Stimulated activated CD8-positive, alpha-beta memory T cell treated with anti-CD3 and anti-CD28 coated beads, Interleukin-4, amount 100 ng/mL, for 48 hours (primary cell): ENCODE measurements at places on chromosomes 3 and 15.

DNA sequence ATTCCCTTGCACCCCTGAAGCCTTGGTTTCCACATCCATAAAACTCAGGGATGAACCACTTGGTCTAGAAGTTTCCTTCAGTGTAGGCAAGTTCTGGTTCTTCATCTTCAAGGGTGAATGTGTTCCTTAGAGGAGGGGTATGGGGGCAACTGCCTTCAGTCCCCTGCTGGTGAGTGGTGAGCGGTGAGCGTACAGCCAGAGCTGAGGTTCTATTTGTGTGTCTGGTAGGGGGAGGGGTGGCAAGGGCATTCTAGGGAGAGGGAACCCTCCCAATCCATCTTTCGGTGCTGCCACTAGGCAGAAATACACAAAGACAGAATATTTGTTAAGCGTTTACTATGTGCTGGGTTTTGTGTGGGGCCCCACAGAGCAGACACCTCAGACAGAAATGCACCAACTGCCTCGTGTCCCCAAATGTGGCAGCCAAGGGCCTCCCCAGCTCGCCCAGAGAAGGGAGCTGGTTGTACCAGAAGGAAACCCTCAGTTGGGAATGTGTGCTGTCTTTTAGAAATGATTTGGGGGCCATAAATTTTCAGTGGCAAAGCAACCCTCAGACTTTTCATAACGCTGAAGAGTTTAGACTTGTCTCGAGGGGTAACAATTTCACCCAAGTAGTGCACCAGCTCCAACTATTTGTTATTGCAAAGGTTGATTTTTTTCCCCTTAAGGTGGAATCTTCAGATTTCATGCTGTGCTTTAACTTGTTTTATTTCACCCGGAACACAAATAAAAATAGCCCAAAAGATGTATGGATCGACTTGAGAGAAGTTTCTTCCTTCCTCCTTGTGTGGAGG is 137.6 kb downstream of the FBLN2 start:
- no peak for DNase-seq

GRCh38 chr15:82139823-82140268 is 94.0 kb upstream of the MEX3B start:
- no peak for DNase-seq

GRCh38 chr3:128285967-128286321 is 132.7 kb downstream of the EEFSEC start:
- no peak for DNase-seq

DNA sequence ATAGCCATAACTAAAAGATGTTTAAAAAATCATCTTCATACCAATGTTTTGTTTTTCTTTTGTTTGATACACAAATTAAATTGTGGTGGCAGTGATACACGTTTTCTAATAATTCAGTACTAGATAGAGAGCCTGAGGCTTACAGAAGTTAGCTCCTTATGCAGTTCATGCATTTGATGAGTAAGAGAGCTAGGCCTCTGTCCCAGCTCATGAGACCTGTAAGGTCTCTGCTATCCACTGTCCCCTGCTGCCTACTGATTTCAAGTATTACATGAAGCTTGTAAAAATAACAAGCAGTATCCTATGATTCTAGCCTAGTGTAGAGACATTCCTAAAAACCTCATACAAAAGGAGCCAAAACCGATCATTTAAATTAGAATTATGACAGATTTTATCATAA is 144.5 kb downstream of the MBNL1 start:
- no peak for DNase-seq

DNA sequence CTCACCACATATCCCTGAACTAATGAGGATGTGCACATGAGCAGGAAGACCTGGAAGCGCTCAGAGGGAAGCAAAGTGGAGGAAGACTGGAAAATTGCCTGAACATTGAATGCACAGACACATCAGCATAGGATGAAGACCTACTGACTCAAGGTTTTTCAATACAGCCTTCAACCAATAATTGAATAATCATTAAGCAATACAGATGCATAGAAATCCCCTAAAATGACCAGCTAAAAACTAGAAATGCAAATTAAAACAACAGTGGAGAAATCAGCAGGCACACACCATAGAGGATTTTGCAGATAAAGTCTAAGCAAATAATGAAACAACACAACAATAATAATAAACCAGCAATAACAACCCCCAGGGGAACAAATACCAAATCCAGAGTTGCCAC is 80.4 kb downstream of the CEP152 start:
- DNase-seq = no peak

DNA sequence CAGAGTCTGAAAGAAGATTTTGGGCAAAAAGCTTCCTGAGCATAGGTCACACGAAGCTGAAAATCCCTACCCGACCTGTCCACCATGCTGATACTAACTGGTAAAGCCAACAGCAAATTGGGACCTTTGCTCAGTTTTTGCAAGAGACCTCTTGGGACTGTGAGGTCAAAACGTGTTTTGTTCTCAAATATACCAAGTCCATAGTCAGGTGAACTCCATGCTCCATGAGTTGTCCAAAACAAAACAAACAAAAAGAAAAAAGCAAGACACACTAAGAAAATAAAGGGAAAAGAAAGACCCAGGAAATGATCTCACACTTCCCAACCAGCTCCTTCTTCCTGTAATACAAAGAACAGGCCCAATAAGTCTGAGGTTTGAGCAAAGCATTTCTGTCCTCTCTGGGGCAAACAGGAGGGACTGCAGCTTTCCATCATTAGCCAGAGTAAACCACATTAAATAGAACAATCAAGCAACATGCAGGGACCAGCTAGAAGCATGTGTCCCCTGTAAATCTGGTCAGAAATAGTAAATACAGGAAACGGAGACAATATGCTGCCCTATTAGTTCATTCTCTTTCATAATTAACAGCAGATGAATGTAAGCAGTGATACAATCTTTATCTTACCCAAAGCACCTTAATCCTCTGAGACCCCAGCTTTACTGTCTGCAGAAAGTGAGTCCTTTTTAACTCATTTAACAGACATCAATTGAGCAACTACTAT is 125.0 kb upstream of the LIPC start:
- DNase-seq = no peak

- DNase-seq = no peak
These were observed 144.2 kb downstream of the LRTM1 start for GRCh38 chr3:54783611-54784010.

GRCh38 chr3:55486857-55487380 is at the start of gene WNT5A:
Gene WNT5A, minus strand, starts transcription at chr3:55487306. Its CDS starts 321 bp downstream, at chr3:55486985.
- DNase-seq = no peak

- no peak for DNase-seq
These were observed 68.2 kb downstream of the SIDT1 start for GRCh38 chr3:113600418-113601182.

- DNase-seq = no peak
These were observed 8.3 kb upstream of the JMJD7 start for GRCh38 chr15:41819455-41820050.

DNA sequence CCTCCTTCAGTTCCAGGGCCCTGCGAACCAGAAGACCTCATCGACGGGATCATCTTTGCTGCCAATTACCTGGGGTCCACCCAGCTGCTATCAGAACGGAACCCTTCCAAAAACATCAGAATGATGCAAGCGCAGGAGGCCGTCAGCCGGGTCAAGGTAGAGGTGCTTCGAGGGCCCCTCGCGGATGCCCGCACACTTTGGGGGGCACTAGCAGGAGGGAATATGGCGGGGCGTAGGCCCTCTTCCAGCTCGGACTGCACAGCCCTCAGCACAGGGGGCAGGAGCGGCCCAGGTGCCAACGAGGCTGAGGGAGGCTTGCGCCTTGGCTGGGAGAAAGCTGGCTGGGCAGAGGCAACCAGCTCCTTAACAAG is 176.6 kb downstream of the NSMCE3 start:
- no peak for DNase-seq

DNA sequence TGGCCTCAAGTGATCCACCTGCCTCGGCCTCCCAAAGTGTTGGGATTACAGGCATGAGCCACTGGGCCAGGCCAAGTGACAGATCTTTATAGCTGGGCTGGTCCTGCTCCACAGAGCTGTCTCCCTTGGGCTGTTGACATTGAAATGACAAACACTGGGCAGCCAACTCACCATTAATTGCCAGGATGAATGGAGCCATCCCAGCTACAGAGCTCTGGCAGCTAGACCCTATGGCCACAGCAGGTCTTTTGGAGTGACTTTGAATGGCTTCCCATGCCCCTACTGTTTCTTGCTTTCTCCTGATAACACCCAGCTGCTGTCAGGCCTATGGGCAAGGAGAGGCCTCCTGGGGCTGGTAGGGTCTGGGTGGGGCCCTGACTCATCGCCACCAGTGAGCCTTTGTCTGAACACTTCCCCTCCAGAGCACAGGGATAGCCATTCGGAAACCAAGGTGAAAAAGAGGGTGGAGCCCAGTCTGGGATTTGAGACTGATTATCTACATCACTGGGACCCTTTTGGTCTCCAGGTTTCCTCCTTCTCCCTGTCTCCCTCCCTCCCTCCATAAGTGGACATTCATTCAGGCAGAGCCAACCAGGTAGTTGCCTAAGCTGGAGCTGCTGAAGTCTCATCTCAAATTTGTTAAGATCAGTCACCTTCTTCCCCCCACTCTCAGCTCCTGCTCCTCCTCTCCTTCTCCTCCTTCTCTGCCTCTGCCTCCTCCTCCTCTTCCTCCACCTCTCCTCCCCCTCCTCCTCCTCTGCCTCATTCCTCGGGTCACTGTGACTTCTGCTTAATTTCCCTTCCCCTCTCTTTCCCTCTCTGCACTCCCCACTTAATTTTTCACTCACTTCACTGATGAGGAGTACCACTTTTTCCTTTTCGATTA is 34.0 kb downstream of the BHLHE40 start:
- no peak for DNase-seq

GRCh38 chr15:78340231-78341056 is at the start of gene CRABP1:
Gene CRABP1, plus strand, starts transcription at chr15:78340353. Its CDS starts 76 bp downstream, at chr15:78340429.
- no peak for DNase-seq

DNA sequence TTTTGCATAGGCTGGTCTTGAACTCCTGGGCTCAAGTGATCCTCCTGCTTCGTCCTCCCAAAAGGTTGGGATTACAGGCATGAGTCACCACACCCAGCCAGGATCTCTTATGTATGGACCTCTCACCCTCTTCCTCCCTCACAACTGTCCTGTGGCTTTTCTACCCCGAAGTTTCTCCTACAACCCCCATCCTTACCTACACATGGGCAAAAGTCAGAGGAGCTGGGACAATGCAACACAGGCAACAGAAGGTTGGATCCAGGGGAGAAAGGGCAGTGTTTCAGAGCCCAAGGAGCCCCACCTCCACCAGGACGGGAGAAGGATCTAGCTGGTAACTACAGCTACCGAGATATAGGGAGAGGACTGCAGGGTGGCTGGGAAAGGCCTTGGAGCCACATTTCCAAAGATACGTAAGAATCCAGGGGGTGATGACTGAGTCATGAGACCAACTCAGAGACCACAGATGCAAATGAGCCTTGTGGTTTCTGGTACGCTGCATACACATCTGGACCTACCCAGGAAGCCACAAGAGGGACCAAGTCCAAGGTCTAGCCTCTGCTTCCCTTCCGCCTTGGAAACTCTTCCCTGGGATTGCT is 13.6 kb downstream of the IGDCC4 start:
- DNase-seq = no peak

GRCh38 chr15:83199288-83199687 is 8.3 kb downstream of the HDGFL3 start:
- no peak for DNase-seq

GRCh38 chr3:97954228-97954827 is 17.9 kb downstream of the RIOX2 start:
- no peak for DNase-seq

GRCh38 chr3:154776549-154777225 is 303.4 kb upstream of the MME start:
- DNase-seq = no peak

DNA sequence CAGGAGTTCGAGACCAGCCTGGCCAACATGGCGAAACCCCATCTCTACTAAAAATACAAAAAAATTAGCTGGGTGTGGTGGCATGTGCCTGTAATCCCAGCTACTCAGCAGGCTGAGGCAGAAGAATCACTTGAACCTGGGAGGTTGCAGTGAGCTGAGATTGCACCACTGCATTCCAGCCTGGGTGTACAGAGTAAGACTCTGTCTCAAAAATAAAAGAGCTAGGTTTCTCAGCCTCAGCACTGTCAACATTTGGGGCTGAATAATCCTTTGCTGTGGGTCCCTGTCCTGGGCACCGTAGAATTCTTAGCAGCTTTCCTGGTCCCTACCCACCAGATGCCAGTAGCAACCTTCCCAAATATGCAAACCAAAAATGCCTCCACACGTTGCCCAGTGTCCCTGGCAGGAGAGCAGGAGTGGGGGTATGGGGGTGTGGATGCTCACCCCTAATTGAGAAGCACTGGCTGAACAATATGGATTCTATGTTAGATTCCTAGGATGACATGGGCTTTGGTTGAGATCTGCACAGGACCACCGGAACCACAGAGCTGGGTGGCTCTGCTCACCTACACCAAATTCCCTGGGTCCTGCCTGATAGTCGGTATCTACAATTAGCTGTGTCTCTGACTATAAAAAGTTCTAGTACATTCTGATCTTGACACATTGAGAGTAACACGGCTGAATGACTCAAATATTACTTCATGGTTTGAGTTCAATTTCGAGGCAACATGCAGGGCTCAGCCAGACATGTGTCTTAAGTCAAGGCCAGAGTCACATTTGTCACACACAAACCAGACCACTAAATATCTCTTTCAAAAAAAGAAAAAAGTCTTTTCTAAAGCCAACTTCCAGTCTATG is 577.0 kb upstream of the MDFIC2 start:
- DNase-seq = no peak
